ENCODE measurements at places on chromosomes 16 and 17.

GRCh38 chr16:54431041-54431996 lies 144.7 kb upstream of the IRX3 start:
- DNase-seq, result no peak

- DNase-seq, result peak; percentile 56
These were observed 10.9 kb downstream of the COPZ2 start for GRCh38 chr17:48026502-48027321.

GRCh38 chr16:31371619-31372484 lies 16.9 kb downstream of the ITGAX start:
- DNase-seq, result no peak

DNA sequence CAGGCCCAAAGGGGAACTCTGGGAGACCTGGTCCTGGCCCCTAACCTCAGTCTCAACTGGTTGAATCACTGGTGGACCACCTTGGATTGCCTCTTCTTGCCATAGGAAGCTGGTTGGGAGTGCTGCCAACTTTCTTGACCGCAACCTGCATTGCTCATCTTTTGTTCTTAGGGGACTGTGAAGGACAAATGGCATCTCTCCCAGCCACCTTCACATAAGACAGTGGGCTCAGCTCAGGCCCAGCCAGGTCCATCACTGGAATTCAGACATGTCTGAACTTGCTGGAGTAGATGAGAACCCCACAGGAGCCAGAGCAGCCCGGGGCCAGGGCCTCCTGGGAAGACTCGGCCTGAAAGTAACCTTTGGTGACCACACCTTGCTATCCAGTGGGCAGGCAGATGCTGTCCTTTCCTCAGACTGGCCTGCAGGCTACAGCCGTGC lies 18.8 kb downstream of the ADORA2B start:
- DNase-seq, result no peak

GRCh38 chr17:58291246-58291645 lies 10.5 kb upstream of the MPO start:
- no peak for DNase-seq

GRCh38 chr17:31916491-31917064 lies 15.1 kb upstream of the UTP6 start:
- DNase-seq, result no peak

DNA sequence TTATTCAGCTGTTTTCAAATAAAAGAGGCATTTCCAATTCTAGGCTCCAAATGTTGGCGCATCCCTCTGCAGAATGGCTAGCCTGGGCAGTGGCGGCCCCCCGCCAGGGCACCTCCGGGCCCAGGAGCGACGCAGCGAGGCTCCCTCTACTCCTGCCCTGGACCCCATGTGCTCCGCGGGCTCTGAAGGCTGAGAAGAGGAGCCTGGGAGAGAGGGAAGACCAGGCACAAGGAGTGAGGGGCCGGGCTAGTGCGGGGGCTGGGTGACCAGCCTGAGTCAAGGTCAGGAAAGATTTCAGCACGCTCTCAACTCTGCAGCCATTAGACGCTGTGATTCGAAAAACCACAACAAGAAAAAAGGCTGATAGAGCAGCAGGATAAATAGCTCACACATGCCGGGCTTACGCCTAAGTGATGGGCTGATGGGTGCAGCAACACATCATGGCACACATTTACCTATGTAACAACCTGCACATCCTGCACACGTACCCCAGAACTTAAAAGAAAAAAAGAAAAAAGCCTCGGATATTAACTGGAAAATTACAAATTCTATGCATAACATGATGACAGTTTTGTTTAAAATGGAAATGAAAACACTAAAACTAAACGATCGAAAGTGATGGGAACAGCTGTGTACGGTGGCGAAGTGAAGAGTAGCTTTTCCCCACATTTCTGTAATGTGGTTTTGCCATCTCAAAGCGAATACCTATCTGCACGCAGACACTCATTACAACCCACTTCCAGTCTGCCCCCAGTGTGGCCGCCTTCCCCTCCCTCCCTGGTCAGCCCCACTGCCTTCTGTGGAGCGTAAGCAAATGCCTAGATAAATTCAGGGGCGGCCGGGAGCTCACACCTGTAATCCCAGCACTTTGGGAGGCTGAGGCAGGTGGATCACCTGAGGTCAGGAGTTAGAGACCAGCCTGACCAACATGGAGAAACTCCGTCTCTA lies 44.4 kb downstream of the MAP1LC3B start:
- DNase-seq, result peak; percentile 68

- no peak for DNase-seq
These were observed 81.2 kb upstream of the KIFC3 start for GRCh38 chr16:57883480-57883879.

GRCh38 chr16:85152414-85153030 lies 40.2 kb upstream of the CIBAR2 start:
- DNase-seq, result no peak

GRCh38 chr17:58969156-58969555 lies 137.5 kb downstream of the TRIM37 start:
- no peak for DNase-seq

GRCh38 chr17:81339191-81339533 lies 44.1 kb upstream of the SLC38A10 start:
- no peak for DNase-seq

GRCh38 chr17:56680676-56681075 lies 87.2 kb downstream of the NOG start:
- DNase-seq, result no peak

DNA sequence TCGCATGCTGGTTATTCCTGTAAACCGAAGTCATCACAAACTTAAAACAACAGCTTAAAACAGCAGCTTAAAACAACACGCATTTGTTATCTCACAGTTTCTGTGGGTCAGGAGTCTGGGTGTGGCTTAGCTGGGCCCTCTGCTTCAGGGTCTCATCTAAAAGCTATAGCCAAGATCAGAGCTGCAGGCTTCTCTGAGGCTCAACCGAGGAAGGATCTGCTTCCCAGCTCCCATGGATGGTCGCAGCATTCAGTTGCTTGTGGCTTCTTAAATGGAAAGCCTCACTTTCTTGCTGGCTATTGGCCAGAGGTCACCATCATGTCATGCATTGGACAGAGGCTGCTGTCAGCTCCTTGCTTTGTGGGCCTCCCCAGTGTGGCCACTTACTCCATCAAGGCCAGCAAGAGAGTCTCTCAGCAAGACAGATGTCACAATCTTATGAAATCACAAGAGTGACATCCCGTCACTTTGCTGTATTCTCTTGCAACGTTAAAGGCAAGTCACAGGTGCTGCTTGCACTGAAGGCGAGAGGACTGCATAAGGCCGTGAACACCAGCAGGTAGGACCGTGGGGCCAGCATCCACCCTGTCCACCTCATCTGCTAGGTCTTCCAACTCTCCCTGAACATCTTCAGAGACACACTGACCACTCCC lies 117.9 kb upstream of the TNRC6C start:
- no peak for DNase-seq

DNA sequence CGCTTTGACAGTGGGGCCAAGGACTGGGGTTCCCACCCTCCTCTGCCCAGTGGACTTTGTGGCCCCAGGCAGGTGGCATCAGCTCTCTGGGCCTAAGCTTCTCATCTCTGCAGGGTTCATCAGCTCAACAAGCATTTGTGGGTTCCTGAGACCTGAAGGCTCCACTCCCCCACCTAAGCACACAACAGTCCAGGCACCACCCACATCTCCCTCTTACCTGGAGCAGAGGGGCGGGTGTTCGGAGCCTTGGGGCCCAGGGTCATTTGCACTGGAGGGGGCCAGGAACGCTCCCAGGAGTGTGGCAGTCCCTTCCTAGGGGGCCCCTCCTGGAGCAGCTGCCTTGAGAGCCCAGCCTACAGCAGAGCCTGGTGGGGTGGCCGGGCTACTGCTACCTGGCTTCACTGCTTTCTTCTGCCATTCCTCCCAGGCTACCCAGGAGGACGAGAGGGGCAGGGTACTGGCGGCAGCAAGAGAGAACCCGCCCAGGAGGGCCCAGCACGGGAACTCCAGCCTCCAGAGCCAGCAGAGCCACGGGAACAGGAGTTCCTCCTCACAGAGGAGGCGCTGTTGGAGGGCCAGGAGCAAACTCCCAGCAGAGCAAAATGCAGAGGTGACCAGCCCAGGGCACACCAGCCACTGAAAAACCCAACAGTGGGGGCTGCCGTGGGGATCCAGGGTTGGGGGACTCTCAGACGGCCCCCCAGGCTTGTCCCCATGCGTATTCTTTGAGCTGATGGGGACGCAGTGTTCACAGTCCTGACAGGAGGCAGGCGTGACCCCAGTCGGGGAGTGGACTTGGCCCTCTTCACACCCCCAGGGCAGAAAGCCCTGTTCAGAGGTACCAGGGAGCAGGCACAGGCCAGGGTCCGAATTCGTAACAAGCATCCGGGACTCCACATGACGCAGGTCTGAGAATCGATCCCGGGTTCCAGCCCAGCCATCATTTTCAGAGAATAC lies 35.1 kb upstream of the SLC38A10 start:
- DNase-seq, result no peak

GRCh38 chr16:56399486-56399885 lies 25.9 kb downstream of the AMFR start:
- no peak for DNase-seq

DNA sequence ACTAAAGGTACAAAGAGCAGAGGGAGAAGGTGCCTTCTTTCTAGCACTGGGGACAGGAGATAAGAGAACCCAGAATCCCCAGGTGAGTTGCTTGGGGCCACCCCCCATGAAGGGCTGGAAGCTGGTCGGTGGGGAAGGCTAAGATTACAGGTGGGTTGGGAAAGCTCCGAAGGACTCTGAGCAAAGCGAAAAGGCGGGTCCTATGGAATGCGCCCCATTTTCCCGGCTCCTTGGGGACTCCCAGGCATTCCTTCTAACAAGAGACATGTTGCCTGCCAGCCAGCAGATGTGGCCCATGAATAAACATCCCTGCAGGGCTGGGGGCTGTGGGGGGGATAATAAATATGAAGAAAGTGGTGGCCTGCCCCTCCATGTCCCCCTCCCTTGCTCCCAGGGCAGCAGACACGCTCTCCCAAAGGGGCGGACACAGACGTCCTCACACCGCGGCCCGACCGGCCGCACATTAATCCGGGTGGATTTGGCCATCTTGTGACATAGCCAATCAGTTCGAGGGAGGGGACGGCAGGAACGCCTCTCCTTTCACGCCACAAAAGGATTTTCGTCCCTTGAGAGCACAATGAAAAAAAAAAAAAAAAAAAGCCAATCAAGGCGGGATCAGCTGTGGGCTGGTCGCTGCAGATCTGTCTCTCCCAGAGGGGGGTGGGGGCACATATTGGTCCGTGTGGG lies 98.5 kb downstream of the SOX9 start:
- DNase-seq, result no peak

DNA sequence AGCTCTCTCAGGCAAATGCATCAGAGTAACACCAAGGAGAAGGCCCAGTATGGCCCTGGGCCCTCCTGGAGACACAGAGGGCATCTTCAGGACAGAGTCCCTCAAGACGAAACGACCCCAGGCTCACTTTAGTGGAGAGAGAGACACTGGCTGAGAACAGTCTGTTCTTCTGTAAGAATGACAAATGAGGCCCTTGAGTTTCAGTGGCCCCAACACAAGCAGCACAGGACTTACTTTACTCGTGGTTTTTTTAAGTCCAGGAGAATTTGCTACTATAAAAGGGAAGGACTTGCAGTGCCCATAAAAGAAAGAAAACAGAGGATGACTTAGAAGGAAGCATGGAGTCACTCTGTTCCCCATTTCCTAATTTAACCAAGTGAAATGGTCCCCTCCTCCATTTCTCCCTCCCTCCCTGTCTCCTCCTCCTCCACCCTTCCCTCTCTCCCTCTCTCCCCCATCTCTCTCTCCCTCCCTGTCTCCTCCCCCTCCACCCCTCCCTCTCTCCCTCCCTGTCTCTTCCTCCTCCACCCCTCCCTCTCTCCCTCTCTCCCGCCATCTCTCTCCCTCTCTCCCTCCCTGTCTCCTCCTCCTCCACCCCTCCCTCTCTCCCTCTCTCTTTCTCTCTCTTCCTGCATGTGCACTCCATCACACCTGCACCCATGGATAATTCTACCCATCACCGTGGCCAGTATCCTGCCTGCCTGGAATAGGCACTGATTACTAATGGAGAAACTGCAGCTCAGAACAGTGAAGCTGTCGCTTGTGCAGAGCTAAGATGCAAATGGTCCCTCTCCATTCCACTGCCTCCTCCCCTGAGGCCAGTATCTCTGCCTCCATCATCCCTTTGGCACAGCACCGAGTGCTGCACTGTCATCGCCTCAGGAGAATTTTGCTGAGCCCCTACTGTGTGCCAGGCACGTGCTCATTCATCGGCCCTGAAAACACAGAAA lies 47.3 kb upstream of the RBFOX3 start:
- DNase-seq, result no peak

DNA sequence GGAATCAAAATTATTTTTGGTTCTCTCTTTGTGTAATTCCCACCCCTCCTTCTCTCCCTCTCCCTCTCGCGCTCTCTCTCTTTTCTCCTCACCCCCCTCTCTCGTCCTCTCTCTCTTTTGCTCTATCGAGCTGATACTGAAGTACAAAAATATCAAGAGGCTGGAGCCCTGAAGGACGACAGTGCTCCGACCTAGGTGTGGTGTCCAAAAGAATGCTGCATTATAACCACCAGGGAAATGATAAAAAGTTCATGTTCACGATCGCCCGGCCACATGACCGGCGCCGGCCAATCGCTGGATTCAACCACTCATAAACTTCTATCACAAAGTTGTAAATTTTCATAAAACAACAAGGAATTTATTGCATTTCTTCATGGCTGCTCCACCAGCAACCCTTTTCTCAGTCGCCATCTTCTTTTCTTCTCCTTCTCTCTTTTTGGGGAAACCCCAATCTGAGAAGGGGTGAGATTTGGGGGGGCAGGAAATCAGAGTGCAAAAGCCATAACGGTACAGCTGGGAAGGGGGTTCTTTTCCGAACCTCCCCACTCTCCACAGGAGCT lies at the start of gene HOXB6:
Gene HOXB6, minus strand, starts transcription at position 217 of the 560 bp plus-strand sequence. CDS start 6,836 bp downstream, outside the sequence.
- DNase-seq, result no peak

DNA sequence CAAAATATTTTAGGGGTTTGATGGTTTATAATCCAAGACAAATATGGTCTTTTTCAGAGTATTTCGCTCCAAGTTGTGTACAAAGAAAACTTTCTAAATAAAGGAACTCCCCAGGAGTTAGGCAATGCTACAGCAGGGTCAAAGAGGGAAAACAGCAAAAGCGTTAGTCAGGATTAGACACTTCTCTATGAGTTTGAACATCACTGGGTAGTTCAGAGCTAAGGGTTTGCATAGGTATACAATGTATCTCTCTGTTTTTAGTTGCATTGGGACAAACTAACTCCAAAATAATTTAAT lies 34.8 kb downstream of the FAM20A start:
- DNase-seq, result no peak

DNA sequence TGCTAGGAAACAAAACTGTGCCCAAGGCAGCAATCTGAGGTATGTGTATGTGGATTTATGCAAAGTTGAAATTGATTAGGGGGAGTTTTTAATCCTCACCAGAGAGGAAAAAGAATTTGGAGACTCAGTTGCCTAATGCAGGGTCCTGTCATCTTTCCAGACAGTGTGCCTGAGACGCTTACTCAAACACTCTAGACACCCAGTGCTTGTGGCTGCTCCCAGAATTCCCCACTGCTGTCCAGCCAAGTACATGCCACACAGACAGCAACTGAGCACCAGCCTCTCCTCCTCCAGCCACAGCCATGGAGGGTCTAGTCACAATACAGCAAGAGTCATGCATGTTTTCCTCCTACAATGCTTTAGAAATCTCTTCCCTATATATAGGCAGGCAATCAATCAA lies 118.1 kb downstream of the HIC1 start:
- no peak for DNase-seq

Data from stimulated activated effector memory CD8-positive, alpha-beta T cell treated with anti-CD3 and anti-CD28 coated beads, Interleukin-12 subunit alpha, Interleukin-12 subunit beta, amount 100 ng/mL, for 72 hours (primary cell).